Activated T-helper 1 cell treated with anti-CD3 and anti-CD28 coated beads, Interleukin-2, amount 50 U/mL, for 16 hours (primary cell): ENCODE measurements at places on chromosomes 5 and 9.

DNA sequence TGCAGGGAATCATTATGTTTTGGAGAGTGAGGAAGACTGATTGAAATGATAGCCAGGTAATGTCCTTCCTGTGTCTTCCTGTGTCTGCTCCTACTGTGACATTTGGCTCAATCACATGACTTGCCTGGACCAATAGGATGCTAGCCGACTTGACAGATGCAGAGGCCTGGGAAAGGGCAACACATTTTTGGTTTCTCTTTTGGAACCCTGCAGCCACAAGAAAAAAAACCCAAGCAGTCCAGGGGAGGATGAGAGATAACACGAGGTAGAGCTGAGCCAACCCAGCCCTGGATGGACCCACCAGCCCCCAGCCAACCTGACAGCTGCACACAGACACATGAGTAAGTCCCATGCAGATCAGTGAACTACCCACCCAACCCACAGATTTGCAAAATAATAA lies 256.1 kb upstream of the SMARCA2 start:
- DNase-seq = no peak

DNA sequence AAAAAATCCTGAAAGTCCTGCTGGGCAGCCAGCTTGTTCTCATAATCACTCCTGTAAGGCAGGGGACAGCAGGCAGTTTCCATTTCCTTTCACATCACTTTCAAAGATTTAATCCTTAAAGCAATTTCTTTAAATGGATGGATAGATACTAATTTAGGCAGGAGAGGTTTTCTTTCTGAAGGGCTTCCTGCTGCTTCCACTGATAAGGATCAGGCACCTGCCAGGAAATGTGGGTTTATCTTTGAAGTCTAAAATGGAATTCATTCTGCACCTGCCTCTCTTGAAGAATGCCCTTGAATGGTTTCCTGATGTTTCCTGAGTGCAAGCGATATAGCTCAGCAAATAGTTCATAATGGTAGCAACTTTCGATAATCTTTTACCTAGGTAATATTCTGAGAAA lies 64.5 kb downstream of the STARD4 start:
- DNase-seq = no peak

DNA sequence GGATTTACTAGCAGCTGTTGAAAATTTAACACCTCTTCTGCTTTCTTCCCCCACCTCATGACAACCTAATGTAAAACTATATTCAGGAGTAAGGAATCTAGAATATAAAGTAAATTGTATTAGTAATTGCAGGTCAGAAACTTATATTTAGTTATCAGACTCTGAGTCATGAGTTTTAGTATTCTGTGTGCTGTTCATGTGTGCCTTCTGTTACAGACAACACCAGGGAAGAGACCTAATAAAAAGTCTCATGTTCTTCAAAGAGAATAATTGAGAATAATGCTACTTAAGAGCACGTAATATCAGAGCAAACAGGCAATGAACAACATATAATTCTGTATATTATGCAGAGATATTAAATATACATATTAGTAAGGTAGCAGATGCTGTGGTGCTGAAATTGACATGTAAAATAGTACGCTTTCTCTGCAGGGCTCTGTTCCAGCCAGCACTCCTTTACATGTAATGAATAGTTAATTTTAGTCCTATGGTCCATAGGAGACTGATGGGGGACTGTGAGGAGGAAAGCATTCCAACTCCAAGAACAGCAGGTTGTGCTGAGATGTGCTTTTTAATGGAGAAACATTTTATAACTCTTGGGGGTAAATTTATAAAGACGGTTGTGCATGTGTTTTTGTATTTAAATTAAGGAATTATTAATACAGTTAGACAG lies 106.4 kb downstream of the ZSWIM6 start:
- DNase-seq = no peak

DNA sequence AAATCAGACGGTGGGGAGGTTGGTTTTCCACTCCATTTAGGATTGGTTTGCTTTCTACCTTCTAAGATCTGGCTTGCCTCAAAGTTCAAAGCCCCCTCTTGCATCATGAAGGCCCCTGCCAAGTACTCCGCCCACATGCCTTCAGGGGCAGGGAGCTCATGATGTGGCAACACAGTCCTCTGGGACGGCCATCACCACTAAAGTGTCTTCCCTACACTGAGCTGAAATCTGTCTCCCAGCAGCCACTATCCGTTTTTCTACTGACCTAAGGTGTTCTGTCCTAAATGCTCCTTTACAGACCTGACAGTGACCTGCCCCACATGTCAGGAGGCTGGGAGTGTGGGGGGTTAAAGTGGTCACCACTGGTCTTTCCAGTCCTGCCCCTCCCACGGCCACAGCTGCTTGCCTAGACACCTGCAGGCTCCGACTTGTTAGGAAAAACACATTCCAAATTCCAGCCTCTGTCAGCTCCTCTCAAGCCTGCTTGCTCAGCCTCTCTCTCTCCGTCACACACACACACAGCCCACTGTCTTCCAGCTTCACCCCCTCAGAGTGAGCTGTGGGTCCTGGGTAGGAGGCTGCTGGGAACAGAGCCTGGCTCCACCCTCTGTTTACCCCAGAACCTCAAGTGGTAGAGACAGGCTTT lies 44.9 kb downstream of the SHB start:
- no peak for DNase-seq

GRCh38 chr9:72441848-72442607 lies 77.0 kb upstream of the ZFAND5 start:
- no peak for DNase-seq

- DNase-seq = no peak
These were observed 113.5 kb upstream of the SARDH start for GRCh38 chr9:133851693-133852092.

DNA sequence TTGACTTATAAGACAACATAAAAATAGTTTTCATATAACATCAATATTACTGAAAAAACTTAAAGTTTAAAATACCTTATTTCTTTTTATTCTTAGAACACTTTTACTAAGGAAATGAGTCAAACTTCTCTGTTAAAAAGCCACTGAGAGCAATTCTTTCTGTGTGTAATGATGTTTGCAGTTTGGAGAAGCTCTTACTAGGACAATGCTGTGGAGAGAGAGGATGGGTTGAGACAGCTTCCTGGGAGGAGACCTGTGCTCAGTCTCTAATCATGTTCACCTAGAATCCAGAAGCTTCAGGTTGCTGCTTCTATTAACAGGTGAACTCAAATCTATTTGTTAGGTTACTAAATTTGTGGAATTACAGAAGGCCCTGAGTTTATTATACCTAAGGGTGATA lies 198.5 kb downstream of the DNAH5 start:
- DNase-seq = no peak

DNA sequence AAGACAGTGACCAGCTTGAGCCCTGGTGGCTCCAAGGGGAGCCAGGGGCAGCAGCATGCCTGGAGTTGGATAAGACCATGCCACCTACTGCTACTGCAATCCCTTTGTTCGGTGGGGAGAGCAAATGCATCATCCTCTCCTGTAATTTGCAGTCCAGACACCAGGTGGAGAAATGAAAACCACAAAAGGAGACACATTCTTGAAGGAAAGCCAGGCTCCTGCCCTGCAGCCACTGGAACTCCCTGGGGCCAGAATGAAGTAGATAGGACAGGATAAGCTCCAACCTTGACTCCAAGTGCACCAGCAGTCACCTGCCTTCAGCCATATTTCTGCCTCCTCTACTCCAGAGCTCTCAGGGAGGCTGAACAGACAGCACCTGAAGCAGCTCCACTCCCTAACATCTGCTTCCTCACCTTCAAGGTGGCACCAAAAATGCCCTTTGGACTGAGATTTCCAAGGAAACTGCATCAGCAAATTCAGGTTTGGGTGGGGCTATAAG lies 65.1 kb upstream of the IQGAP2 start:
- no peak for DNase-seq

- no peak for DNase-seq
These were observed 207.2 kb downstream of the ENC1 start for GRCh38 chr5:74433255-74433895.

GRCh38 chr5:166127766-166128570 lies 2163.5 kb upstream of the WWC1 start:
- DNase-seq = no peak

- DNase-seq = no peak
These were observed 65.5 kb downstream of the ACO1 start for GRCh38 chr9:32449969-32450368.
